ENCODE measurements at places on chromosomes 11 and 22.
A peak's percentile ranks its signal among the peaks of the same experiment; 100 is the strongest.

GRCh38 chr11:45178890-45179671, 32.6 kb downstream of the PRDM11 start:
- DNase-seq: peak; percentile 77

GRCh38 chr11:1237128-1237580, 14.3 kb downstream of the MUC5B start:
- no peak for DNase-seq

DNA sequence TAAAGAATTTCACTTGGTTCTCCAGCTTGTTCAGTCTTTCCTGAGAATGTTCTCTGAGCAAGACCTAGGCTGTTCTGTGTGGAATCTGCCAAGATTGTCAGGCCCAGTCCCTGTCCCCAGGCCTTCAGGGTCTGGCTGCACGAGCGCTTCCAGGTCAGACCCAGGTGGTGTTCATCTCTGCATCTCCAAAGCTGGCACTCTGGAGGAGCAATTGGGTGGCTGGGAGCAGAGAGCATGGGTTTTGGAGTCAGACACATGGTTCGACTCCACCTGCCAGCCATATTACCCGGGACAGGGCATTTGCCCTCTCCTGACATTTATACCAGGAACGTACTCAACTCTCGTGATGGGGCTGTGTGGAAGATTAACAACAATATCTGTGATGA, 8.8 kb downstream of the CD5 start:
- DNase-seq: no peak

GRCh38 chr11:58786693-58787092, 55.0 kb upstream of the GLYAT start:
- DNase-seq: no peak

- DNase-seq: peak; percentile 70
These were observed 2.3 kb upstream of the ST3GAL4 start for GRCh38 chr11:126352934-126353801.

- peak; percentile 39 for DNase-seq
These were observed 1.2 kb downstream of the ROM1 start for GRCh38 chr11:62614275-62614674.

DNA sequence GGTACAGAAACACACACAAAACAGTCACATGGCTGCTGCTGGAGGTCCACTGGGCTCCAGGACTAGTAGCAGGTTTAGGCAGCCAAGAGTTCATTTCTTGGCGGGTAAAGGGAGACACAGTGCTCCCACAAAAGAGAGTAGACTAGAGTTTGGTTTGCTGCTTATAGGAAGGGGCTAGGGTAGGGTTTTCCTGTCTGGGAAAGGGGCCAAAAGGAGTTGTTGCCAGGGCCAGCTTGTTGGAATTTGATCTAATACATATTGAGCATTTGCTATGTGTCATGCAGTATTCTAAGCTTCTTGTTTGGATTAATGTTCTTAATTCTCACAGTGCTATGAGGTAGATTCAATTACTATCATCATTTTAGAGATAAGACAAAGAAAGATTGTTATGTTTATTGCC, 195.1 kb upstream of the PLET1 start:
- no peak for DNase-seq

GRCh38 chr11:29628609-29629008, 388.2 kb downstream of the KCNA4 start:
- no peak for DNase-seq

- DNase-seq: no peak
These were observed 73.5 kb downstream of the THAP12 start for GRCh38 chr11:76307396-76307795.

- no peak for DNase-seq
These were observed 59.0 kb downstream of the ARL14EP start for GRCh38 chr11:30381879-30382278.

- no peak for DNase-seq
These were observed 774 bp downstream of the APOBEC3D start for GRCh38 chr22:39021552-39022250.

DNA sequence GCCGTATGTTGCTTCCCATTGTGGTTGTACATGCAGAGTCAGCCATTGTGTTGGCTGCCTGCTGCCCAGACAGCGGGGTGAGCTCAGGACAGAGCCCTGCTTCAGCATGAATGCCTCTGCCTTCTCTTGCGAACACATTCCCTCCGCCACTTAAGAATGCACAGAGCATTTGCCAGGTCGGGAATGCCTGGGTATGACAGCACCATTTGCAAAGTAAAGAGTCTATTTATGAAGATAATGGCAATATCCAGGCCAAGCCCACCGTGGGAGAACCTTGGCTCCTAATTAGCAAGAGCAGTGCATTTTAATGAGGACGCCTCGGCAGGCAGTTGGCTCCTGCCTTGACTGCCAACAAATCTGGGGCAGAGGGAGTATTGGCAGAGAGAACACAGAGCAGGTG, 62.5 kb upstream of the SORL1 start:
- no peak for DNase-seq

DNA sequence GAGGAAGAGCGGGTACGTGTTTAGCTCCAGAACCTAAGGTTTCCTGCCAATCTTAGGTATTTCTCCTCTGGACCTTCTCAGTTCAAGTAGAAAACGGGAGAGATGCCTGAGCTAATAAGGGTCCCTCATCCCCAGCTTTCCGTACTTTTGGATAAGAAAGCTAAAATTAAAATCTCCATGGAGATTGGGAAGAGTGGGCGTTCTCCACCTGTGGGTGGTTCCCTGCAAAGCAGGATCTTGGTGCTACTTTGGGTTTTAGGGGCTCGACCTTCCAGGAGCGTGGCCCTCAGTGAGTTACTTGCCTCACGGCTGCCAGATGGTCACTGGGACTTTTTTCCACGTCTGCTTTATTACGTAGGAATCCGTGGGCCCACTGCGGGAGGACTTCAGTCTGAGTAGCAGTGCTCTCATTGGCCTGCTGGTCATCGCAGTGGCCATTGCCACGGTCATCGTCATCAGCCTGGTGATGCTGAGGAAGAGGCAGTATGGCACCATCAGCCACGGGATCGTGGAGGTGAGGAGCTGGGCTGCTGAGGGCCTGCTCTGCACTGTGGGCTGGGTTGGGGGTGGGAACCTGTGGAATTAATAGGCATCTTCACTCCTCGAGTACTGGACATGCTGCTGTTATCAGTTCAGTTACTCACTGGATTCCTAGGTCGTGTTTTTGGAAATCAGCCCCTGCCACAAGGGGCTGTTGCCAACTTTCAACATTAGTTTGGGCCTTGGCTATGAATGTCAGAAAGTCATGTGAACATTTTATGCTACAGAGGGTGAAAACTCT, 17.8 kb upstream of the ST14 start:
- DNase-seq: peak; percentile 70

DNA sequence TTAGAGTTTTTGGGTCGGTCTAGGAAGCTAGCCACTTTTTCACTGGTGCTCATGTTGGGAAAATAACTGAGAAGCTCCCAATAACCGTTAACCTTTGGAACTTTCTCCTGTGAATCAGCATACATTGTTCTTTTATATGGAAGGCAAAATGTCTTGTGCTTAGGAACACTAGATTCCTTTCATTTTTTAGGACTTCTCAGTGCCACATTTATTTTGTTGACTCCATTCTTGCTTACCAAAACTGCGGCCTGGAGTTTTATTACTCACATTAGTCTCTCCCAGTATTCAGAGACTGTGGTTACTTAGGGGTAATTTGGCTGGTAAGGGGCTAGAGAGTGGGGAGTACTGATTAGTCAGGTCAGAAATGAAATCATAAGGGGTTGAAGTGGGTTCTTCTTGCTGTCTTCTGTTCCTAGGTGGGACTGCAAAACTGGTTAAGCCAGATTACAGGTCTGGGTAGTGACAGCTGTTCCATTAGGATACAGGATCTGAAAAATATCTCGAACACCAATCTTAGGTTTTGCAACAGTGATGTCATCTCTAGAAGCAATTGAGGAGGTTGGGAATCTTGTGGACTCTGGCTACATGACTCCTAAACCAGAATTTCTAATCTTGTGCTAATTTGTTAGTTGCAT, 631.4 kb upstream of the LUZP2 start:
- DNase-seq: no peak

DNA sequence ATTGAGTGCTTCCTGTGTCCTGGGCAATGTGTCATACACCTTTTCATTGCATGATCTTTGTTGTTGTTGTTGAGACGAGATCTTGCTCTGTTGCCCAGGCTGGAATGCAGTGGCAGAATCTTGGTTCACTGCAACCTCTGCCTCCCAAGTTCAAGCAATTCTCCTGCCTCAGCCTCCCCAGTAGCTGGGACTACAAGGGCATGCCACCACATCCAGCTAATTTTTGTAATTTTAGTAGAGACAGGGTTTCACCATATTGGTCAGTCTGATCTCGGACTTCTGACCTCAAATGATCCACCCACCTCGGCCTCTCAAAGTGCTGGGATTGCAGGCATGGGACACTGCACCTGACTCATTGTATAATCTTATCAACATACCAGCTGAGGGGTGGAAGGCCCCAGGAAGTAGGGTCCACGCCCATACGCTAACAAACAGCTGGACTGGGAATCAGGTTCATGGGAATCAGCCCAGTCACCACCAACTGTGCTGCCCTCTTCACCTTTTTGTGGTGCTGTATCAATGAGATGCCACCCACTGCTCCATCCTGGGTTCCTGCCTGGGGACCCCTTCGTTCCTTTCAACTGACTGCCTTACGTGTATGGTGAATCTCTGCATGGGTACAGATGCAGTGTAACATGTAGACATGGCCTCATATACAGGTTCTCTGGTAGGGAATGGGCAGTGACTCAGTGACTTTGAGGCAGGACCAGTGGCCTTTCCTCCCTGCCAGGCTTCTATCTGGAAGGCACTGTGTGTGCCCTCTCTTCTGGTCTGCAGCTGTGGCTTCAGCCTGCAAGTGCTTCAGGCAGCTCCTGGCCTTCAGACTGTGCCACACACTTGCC, 32.5 kb upstream of the YWHAH start:
- peak; percentile 15 for DNase-seq

GRCh38 chr11:1298695-1299492, 10.5 kb downstream of the TOLLIP start:
- DNase-seq: peak; percentile 78

DNA sequence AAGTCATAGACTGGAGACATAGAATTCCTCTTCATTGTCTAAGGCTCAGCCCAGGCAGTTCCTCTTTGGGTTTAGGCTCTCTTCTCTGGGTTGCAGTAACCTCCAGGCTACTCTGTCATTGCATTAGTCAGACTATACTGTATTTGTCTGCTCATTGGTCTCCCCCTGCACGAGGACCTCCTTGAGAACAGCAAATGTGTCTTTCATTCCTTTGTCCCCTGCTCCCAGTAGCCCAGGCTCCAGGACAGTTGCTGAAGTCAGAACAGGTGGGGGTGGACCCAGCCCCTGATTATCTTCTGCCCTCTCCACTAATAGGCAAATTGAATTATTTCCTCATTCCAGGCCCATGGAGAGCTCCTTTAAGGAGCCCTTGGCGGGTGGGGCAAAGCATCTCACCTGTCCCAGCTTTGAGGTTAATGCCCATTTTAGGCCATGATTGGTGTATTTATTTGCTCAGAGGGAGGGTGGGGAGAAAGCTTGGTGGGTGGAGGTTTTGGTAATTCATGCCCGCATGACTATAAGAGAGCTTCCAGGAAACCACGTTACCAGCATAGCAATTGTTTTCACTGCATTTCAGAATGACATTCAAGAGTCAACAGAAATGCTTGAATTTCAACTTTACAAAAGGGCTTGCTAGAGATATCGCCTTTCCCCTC, 40.9 kb downstream of the NAV2 start:
- peak; percentile 39 for DNase-seq

GRCh38 chr22:35170716-35171697, 86.3 kb upstream of the HMGXB4 start:
- no peak for DNase-seq

DNA sequence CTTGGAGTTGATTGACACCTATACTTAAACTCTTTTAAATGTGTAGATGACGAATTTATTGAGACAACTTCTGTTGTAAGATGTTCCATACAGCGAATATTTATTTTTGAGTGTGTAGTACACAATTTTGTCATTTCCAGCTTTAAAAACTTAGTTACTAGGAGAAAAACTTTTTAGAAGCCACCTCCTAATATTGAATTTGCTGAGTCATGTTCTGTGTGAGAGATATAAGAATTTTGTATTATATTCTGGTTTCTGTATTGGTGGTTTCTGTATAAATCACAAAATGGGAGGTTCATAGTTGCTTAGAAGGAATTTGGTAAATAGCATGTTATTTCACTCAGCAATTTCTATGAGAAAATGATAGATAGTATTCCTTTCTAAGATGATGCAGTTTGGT, 171.3 kb downstream of the WNT11 start:
- DNase-seq: no peak

DNA sequence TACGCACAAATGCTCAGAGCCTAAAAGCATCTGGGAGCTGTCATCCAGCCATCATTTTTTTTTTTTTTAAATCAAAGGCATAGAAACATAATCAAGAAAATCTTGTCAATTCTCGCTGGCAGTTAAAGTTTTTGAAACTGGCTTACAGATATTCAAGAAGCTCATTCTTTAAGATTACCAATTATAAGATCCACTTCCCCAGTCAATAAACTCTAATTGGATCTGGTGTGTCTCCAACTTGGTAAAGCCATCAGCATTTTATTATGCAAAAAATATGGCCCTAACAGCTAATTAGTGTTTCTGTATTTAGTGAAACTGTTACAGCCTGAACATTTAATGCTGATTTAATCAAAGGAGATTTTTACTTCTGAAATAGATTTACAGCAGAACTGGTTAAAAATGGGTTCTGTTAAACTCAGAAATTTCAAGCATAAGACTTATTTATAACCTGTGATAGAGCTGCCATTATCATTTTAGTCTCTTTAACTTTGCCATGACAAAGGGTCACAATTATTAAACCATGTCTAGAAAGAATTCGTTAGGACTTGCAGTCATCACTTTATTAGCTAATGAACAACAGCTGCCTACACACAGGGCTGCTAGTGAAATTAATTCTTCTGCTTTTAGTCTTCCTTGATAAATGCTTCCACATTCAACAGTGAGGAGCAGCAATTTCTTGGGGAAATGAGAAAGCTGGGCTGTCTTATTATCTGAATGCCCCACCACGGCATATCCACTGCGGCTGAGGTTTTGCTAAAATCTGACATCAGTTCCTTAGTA, 176.4 kb upstream of the PITPNB start:
- DNase-seq: no peak

- peak; percentile 92 for DNase-seq
These were observed 4.3 kb upstream of the CCND1 start for GRCh38 chr11:69636512-69637197.

DNA sequence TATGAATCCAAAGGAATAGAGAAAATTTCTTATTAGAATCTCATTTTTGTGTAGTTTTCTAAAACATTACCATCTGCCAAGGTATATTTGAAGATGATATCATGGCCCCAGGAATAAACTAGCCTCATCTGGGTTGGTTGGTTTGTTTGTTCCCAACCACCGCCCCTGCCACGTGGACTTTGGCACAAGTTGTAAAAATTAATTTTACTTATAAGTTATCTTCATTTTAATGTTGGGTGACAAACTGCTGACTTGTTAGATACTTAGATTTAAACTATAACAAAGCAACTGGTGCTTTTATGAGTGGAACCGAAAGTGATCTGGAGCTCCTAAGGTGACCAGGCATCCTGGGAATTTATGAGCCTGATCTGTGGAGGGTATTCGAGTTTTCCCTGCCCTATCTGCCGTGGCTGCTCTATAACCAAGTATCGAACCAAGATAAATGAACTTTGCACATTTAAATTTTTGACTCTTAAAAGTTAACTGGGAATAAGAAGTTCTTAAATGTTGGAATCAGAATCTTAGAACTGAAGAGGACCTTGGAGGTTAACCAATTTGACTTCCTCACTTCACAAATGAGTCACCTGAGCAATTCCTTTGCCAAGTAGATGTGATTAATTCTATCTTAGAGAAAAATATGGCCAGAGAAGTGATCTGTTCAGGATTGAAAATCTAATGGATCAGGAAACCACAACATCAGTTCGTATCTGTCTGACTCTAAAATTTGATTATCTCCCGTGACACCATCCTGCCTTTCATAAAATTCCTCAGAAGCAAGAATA, 129.1 kb upstream of the ARHGAP42 start:
- peak; percentile 39 for DNase-seq
